Thoracic aorta (tissue), 2 donors: ENCODE measurements at places on chromosomes 6 and 20. TPM values are rescaled to one million over a fixed set of nuclear protein-coding genes. Genes with fewer than 3 reads are reported as not detected.

GRCh38 chr6:2235777-2236495 lies 9.5 kb downstream of the GMDS start:
- no peak for DNase-seq
- H3K4me3 ChIP-seq = no peak overlapping the region
- no peak overlapping the region for H3K27ac ChIP-seq
- no peaks in the 10 kb centered on the region for H3K36me3 ChIP-seq
- peaks cover 8% of the 10 kb centered on the region for H3K4me1 ChIP-seq
- no peaks in the 10 kb centered on the region for H3K27me3 ChIP-seq

The WASF1 gene
- 4.9 TPM for total RNA-seq

DNA sequence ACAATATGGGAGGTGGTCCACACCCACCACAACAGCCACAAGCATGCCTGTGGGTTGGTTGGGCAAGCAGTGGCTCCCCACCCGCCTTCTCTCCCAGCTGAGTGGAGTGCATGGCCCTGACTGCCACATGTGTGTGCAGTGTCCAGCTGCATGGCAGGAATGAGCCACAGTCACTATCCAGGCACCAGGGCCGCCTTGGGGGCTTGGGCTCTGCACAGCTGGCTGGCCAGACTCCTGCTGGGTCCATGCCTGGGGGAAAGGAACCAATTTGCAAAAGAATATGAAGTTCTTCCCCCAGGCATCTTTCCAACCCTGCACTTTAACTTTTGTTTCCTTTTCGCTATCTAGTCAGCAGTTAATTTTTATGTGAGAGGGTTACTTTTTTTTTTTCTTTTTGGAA lies 11.6 kb upstream of the ASCC3 start:
- peaks cover 16% of the 10 kb centered on the region for H3K4me1 ChIP-seq
- H3K27ac ChIP-seq = no peak overlapping the region
- H3K36me3 ChIP-seq = no peaks in the 10 kb centered on the region
- H3K27me3 ChIP-seq = no peaks in the 10 kb centered on the region

DNA sequence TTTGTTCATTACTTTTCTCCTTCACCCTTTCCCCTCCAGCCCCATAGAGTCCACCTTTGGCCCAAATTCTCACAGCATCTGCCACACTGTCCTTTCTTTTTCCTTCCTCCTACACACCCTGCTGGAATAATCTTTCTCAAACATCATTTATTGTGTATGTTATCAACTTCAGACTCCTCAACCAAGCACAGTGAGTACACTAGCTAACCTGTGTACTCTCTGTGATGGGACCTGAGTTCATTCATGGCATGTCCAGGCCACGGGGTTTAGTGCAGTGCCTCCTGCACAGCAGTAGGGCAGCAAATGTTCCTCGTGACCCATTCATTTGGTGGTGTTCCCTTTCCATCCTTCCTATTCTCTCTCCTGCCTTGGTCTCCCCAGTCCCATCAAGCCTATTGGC lies 7.1 kb upstream of the ARMC12 start:
- no peak overlapping the region for H3K4me3 ChIP-seq
- H3K27me3 ChIP-seq = no peaks in the 10 kb centered on the region
- no peaks in the 10 kb centered on the region for H3K36me3 ChIP-seq
- H3K27ac ChIP-seq = peak overlapping the region; percentile 100

The JPH2 gene
- total RNA-seq = 169 TPM

The RIPOR2 gene
- 6.0 TPM for total RNA-seq

GRCh38 chr20:20926222-20926905 lies 179.8 kb downstream of the LINC00237 start:
- no peak overlapping the region for H3K4me3 ChIP-seq
- DNase-seq = no peak
- H3K4me1 ChIP-seq = no peaks in the 10 kb centered on the region
- no peaks in the 10 kb centered on the region for H3K27me3 ChIP-seq
- no peaks in the 10 kb centered on the region for H3K36me3 ChIP-seq
- H3K27ac ChIP-seq = no peak overlapping the region

The MMUT gene
- total RNA-seq = 15.0 TPM

DNA sequence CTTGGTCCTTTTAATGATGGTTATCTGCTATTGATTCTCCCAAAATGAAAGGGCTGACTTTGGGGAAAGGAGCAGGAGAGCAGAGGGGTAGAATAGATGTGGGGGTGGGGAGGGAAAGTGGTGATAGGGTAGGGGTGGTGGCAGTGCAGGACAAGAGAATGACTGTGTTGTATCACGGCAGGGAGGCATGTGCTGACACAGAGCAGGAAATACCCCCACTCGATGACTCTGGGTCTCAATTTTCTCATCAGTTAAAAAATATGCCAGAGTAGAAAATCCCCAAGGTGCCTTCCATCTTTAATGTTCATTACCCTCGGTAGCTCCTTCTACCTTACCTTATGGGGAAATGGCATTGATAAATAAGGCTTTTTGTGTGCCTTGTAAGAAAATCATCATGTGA lies 79.0 kb upstream of the ATXN1 start:
- no peak overlapping the region for H3K4me3 ChIP-seq
- no peaks in the 10 kb centered on the region for H3K4me1 ChIP-seq
- H3K27me3 ChIP-seq = no peaks in the 10 kb centered on the region
